ENCODE measurements at places on chromosomes 5 and 9.

GRCh38 chr5:67581203-67581602 lies 384.6 kb upstream of the CD180 start:
- DNase-seq = no peak

GRCh38 chr9:7974335-7974960 lies 174.9 kb upstream of the DMAC1 start:
- no peak for DNase-seq

DNA sequence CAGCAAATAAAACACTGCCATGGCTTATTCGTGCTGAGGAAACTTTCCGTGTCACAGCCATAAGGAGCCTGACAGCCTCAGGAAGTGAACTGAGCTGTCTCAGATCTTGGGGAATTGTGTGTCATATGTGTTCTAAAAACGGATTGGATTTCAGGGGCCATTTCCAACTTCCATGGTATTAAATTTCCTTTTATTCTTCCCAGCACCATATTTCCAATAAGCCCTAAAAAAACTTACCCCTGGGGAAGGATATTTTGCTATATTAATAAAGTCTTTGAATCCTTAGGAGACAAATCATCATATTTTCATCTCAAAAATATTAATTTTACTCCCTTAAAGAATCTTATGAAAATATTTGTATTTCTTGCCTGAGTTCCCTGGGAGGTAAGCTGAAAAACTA lies 93.9 kb downstream of the LHFPL2 start:
- DNase-seq = no peak

DNA sequence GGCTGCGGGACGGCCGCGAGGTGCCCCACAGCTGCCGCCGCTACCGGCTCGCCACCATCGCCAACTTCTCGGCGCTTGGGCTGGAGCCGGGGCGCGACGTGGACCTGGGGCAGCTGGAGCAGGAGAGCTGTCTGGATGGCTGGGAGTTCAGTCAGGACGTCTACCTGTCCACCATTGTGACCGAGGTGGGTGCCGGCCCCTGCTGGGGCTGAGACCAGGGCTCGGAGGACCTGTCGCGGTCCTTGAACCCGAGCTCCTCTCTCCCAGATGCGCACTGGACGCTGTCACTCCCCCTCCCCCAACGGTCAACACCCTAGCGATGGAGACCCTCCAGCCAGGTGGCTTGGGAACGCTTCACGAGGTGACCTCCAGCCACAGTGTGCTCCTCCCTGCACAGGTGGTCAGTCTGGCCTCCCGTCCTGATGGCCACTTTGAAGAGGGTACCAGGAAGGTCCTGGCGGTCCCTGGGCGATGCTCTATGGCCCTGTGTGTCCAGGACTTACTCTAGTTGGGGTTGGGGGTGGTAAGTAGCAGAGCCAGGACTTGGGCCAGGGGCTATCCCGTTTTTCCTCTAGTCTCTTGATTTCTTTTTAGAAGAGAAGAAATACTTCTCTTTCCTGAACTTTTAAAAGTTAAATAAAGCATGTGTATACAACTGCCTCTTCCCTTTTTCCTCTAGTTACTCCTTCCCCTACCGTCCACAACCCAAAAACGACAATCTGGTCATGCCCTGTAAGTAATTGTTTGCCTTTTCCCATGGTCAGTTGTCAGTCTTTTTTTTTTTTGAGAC lies 866 bp downstream of the SLC22A5 start:
- DNase-seq = no peak

DNA sequence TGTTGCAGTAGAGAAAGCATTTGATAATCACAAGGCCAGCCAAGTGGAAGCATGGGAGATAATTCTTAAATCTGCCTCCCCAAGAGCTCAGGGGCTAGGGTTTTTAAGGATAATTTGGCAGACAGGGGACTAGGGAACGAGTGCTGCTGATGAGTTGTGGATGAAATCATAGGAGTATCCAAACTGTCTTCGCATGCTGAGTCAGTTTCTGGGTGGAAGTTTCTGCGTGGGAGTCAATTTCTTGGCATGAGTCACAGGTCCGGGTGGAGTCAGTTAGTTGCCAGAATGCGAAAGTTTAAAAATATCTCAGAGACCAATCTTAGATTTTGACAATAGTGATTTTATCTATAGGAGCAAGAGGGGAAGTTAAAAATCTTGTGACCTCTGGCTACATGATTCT lies 112.6 kb downstream of the TMC1 start:
- peak; percentile 22 for DNase-seq

- DNase-seq = no peak
Measured at GRCh38 chr5:9924614-9925013, 294.5 kb upstream of the TAS2R1 start.

DNA sequence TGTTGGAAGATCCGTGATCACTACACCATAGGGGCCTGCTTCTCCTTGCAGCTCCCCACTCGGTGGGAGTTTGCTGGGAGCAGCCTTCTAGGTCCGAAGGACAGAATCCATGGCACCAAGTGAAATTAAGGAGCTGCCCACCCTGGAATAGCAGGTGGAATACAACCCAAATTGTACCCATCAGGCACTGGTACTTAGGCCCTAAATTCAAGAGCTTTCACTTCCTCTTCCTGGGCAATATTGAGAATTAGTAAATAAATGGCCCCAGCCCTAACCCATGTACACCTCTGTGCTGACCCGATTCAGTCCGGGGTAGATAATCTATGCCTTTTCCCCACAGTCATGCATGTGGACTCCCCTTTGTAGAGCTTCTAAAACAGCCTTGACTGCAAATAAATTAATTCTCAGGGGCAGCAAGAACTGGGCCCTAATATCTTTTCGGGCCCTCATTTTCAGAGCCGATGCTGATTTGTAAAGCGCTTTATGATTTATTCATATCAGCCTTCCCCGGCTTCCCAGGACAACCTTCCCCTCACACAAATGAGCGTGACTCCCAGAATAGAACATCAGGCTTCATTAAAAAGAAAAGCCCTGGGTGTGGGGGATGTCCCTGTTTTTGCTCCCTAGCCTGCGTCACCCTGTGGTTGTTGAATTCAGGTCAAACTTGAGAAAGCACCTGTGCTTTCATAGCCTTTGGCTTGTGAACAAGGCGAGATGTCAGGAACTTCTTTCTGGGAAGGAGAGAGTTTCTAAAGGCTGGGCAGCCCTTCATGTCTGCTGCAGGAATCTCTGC lies 126.1 kb upstream of the TBC1D2 start:
- no peak for DNase-seq

DNA sequence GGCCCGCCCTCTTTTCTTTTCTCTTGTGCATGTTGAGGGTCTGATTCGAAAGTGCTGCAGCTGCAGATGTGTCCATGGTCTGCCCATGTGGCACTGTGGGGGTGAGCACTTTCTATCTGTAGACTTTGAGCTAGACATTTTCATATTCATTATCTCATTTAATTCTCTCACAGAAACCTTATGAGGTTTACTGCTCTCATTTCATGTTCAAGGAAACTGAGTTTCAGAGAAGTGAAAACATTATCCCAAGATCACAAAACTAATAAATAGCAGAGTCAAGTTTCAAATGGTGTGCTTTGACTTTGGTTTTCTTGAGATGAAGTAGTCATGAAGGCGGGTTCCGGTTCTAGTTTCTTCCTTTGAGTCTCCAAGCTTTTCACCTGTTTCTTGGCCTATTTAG lies 536.5 kb upstream of the ZNF462 start:
- no peak for DNase-seq

DNA sequence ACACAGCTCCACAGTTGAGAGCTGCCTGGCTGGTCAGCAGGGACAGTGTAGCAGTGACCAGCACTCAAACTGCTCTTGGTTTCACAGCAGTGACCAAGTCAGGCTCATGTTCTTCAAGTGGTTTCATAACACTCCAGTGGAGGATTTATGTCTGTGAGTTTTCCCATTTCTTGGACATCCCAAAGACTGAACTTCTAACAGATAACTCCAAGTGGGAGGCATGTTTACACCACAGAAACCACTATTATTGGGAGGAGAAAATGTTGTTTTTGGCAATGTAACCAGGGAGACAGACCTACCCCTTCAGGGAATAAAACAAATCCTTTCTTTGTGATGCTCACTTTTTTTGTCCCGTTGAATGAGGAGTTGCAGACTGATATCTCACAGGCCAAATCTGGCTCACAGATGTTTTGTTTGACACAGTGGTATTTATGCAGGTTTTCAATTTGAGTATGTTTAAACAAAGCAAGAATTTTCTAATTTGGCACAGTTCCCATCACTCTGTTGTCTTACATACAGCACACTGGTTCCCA lies 141.5 kb downstream of the RMI1 start:
- DNase-seq = no peak

- peak; percentile 2 for DNase-seq
Measured at GRCh38 chr5:79512471-79513307, 1.2 kb downstream of the HOMER1 start.

DNA sequence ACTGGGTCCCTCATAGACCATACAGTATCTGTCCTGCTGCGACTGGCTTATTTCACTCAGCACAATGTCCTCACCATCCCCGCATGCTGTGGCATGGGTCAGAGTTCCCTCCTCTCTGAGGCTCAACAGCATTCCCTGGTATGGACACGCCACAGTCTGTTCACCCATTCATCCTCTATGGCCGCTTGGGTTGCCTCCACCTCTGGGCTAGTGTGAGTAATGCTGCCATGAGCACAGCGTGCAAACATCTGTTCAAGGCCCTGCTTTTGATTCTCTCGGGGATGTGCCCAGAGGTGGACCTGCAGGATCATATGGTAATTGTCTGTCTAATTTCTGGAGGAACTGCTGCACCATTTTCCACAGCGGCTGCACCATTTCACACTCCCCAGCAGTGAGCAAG lies 5.5 kb upstream of the FBP2 start:
- no peak for DNase-seq

DNA sequence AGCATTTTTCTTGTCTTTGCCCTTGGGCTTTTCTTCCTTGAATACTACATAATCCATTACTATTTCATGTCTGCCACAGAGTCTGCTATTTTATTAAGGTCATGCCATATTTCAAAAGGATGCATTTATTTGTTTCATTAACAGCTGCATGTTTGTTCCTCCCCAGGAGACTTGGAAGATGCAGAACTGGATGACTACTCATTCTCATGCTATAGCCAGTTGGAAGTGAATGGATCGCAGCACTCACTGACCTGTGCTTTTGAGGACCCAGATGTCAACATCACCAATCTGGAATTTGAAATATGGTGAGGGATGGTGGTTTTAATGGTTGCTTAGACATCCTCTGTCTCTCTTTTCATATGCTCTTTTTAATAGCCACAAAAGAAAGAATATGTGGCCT lies 4.0 kb downstream of the IL7R start:
- DNase-seq = no peak

DNA sequence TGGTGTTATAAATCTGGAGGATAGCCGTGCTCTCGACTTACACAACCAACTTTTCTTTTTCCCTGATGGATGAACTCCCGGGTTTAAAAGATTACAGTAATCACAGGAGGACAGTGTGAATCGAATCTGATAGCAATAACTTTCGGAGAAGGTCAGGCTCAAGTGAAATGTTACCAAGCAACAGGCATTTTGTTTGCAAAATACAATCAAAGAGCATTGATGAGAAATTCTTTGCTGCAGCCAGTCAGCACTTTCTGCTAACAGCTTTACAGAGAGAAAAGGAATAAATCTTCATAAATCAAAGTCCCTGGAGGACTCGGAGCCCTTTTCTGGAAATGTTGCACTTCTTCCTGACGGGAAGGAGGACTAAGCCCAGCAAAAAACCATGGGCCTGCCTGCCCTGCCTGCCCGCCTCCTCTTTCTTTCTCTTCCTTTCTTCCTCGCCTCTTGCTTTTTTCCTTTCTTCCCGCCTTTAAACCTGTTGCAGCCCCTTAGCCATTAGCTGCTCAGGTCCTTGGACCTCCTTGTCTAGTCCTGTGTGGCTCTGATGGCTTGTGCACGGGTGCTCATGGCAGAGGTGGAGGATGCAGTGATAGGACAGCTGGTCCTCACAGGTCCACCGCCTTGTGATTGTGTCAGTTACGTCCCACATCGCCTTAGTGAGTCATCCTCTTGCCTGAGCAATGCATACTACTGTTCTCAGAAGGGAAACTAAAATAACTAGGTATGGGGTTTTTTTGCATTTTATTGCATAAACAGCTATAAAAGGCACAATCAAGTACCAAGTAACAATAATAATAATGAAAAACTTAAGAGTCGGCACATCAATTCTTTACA lies 6.2 kb downstream of the DMRT3 start:
- no peak for DNase-seq

DNA sequence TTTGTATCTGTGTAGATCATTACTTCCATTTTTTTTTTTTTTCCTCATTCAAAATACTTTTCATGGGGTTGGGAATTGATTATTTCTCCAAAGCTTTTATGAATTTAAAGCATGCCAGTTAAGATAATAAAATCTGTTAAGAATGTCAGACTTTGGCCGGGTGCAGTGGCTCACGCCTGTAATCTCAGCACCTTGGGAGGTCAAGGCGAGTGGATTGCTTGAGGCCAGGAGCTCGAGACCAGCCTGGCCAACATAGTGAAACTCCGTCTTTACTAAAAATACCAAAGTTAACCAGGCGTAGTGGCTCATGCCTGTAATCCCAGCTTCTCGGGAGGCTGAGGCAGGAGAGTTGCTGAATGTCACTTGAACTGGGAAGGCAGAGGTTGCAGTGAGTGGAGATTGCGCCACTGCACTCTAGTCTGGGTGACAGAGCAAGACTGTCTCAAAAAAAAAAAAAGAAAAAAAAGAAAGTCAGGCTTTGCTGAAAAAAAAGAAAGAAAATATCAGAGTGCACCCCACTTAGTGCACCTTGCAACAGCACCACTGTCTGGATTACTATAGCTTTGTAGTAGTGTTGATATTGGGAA lies 18.5 kb downstream of the TBC1D2 start:
- no peak for DNase-seq

- no peak for DNase-seq
Measured at GRCh38 chr9:27483576-27483975, 40.5 kb upstream of the IFNK start.

DNA sequence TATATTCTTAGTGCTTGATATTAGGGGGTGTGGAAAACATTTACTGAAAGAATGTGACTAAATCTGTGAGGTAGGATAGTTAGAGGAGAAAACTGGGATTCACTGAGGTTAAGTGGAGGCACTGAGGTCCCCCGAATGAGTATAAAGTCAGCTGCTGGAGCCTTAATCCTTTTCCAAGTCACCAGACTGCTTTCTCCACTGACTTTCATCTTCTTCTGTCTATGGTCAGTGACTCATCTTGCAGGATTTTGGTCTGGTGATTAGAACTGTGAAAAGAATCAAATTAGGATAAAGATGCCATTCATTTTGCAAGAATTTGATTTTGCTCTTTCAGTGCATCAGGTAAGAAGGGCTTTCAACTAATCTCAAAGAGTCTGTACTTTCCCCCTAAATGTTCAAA lies 89.3 kb upstream of the ALDH1A1 start:
- DNase-seq = no peak

- no peak for DNase-seq
Measured at GRCh38 chr5:359301-359897, 37.9 kb downstream of the AHRR start.

- DNase-seq = no peak
Measured at GRCh38 chr5:14913096-14913495, 41.5 kb upstream of the ANKH start.

- no peak for DNase-seq
Measured at GRCh38 chr5:135880278-135880677, 15.4 kb downstream of the IL9 start.

DNA sequence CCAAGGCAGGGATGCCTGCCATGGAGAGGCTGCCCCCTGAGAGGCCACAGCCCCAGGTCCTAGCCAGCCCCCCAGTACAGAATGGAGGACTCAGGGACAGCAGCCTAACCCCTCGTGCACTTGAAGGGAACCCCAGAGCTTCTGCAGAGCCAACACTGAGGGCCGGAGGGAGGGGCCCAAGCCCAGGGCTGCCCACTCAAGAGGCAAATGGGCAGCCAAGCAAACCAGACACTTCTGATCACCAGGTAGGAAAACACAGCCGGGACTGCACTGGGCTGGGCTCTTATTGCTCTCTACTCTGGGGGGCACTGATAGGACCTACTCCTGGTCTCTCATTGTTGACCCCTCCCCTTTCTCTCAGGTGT lies 3.2 kb downstream of the RELL2 start:
- no peak for DNase-seq

GRCh38 chr5:143063175-143063970 lies 293.2 kb downstream of the ARHGAP26 start:
- DNase-seq = no peak
